ENCODE measurements at places on chromosomes 12 and 14. TPM values are rescaled to one million over a fixed set of nuclear protein-coding genes. Genes with fewer than 3 reads are reported as not detected.

Gene TMEM106C
- total RNA-seq = 182 TPM

Gene LMNTD1
- not detected for total RNA-seq

Gene TAS2R7
- total RNA-seq = not detected

Gene KRT6C
- total RNA-seq = not detected

Gene DDX55
- 53.4 TPM for total RNA-seq

Gene AVPR1A
- total RNA-seq = 1.9 TPM

Gene PRR4
- total RNA-seq = 6.9 TPM

Gene CLEC4D
- total RNA-seq = not detected

Gene SERPINA10
- total RNA-seq = not detected
